Fibroblast of skin of left biceps (primary cell): ENCODE measurements at places on chromosomes 5 and 9.

- peak; percentile 92 for DNase-seq
Observed at GRCh38 chr5:169626779-169627178, 10.3 kb upstream of the DOCK2 start.

DNA sequence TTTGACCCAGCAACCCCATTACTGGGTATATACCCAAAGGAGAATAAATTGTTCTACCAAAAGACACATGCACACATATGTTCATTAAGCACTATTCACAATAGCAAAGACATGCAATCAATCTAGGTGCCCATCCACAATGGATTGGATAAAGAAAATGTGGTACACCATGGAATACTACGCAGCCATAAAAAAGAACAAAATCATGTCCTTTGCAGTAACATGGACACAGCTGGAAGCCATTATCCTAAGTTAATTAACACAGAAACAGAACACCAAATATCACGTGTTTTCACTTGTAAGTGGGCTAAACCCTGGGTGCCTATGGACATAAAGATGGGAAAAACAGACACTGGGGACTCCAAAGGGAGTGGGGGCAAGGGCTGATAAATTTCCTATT lies 46.6 kb downstream of the KLHL3 start:
- DNase-seq, result no peak

DNA sequence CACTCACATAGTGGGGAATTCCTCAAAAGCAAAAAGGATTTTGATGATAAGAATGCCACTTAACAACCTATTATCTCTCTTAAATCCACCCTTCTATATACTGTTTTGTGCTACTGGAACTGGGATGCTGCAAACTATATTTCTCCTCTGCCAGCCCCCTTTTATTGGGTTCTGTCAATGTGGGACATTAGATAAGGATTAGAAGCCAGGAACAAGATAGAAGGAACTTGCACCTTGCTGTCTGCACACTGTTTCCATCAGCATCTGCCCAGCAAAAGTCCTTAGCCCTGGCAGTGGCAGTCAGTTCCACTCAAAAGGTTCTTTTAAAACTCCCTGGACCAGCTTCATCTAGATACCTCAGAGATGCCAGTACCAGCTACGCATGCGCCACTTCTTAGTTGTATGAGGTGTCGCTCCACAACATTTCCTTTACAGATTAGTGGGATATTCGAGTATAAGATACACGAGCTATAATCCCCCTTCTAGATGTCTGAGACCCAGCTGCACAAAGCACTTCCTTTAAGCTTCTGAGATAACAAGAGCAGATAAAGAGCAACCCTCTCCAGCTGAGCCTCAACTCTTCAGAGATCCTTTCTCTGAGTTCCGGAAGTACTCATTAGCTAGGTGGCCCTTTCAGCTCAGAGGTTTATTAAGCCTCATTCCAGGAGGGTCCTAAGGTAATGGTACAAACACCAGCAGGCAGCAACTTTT lies 45.3 kb downstream of the CERT1 start:
- no peak for DNase-seq

DNA sequence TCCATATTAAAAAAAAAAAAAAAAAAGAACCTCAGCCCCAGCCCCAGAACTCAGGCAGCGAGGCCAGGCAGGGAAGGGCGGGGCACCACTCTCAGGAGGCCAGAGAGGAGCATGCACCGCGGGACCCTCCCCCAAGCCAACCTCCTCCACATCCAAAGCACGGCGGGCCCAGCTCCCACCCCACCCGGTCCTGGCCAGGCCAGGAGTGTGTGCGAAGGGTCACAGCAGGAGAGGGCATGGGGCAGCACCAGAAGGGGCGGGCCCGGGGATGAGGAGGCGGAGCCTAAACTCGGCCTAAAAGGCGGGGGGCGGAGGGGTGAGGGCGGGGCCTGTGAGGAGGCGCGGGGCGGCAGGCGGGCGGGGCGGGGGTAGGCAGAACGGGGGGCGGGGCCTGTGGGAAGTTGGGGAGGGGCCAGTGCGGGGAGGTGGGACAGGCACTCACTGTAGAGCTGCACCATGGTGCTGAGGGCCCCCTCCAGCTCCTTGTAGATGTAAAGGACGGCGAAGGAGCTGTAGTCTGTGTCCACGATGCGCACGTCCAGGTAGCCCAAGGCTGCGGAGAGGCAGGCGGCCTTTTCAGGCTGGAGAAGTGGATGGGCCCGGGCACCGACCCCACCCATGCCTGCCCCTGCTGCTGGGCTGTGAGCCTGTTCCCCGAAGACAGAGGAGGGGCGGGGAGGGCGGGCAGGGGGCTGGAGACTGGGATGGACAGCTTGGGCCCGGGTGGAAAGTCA lies 1.2 kb downstream of the LCN15 start:
- no peak for DNase-seq

GRCh38 chr5:141557681-141558136 lies 61.1 kb downstream of the DIAPH1 start:
- DNase-seq, result peak; percentile 98

GRCh38 chr9:128225770-128226411 lies 22.7 kb downstream of the DNM1 start:
- DNase-seq, result no peak

- DNase-seq, result no peak
Observed at GRCh38 chr9:18979367-18979766, 53.6 kb downstream of the SAXO1 start.

DNA sequence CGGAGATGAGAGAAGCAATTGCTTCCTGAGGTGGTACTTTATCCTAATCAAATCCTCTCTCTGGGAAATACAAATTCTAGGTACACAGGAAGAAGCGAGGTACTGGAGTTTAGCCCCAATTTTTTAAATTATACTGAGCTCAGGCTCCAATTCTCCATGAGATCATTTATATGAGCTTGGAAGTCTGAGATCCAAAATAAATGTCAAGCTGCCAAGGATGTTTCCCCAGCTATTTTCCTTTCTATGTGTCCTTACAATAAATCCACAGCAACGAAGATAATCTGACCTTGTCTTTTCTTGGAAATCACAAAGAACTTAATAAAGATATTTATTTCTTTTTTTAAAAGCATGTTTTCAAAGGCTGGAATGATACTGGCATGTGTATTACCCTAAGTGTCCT lies 597.3 kb downstream of the GABRG2 start:
- no peak for DNase-seq

- no peak for DNase-seq
Observed at GRCh38 chr9:107733523-107733894, 243.9 kb upstream of the KLF4 start.

DNA sequence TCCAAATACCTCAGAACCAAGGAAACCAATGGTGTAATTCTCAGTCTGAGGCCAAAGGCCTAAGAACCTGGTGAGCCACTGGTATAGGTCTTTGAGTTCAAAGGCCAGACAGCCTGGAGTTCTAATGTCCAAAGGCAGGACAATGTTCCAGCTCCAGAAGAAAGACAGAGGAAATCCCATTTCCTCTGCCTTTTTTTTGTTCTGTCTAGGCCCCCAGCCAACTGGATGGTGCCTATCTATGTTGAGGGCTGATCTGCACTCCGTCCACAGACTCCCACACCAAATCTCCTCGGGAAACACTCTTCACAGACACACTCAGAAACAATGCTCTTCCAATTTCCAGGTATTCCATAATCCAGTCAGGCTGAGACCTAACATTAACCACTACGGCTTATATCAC lies 30.1 kb downstream of the FNIP1 start:
- no peak for DNase-seq

GRCh38 chr5:175163586-175164275 lies 280.3 kb downstream of the DRD1 start:
- DNase-seq, result no peak

- DNase-seq, result no peak
Observed at GRCh38 chr5:126615286-126615685, 14.5 kb downstream of the PHAX start.

DNA sequence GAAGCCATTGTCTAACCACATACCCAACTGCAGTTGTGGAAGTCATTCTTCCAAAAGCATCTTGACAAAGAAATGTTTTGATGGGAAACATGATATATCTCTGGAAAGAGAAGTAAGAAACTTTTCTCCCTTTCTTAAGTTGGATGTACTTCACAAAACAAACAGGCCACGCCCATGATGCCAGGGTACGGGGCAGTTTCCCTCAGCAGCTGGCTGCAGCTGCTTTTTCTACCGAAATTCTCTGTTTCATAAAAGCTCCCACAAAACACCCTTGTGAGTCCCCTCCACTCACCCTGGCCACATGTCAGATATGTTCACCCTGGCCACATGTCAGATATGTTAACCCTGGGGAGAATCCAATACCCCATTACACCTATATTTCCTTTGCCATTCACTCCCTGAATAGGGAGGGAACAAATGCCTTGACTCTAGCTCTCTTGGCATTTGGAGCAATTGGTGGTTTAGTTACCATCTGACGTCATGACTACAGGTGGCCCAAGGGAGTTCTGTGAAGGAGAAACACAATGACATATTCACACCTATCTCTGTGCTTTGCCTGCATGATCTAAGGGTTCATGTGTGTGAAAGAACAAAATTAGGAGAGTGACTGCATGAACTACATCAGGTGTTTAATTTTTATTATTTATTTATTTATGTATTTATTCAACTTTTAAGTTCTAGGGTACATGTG lies 103.0 kb downstream of the AOPEP start:
- no peak for DNase-seq

DNA sequence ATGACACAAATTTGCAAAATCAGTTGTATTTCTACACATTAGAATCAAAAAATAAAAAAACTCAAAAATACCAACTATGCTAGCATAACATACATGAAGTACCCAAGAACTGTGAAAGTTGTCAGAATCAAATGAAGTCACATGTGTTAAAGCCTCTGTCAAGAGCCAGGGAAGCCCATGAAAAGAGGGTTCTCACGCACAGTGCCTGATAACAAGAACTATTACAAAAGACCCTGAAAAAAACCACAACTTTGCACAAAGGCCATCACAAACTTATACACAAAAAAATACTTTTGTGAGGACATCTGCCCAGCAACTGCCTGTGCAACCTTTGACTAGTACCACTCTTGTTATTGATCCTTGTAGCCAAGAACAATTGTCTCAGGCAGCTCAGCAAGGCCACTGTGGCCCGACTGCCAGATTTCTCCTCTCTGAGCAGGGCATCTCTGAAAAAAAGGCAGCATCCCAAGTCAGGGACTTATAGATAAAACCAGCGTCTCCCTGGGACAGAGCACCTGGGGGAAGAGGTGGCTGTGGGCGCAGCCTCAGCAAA lies 28.9 kb upstream of the HNRNPA0 start:
- no peak for DNase-seq

DNA sequence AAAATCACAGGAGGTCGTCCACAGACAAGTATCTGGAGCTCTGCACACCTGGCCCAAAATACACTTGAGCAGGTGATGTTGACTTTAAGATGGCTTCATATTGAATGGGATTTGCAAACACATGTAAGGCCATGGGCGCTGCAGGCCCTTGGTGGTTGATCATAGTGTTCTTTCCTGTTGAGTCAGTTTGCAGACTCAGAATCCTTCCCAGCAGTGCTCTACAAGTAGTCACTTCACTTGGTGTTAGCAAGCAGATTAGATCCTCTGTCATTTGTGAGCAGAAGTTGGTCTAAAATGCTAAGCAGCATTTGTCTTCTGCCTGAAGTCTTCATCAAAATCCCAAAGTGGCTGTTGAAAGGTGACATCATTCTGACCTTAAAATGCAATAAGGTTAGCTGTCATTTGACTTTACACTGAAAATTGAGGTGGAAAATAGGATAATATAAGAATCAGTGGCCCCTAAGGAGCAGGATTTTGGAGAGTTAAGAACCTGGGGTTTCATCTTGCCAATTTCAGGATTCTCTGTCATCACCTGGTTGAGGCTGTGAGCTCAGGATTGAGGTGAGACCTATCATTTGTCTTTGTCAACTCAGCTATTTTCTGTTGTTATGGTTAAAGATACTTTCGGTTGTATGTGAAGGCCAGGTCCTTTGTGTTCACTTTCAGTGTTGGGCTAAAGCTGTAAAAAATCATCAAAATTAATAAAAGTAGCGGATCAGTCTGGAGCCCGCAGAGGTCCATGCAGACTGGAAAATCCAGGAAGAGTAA lies 114.5 kb downstream of the LRRC70 start:
- no peak for DNase-seq

GRCh38 chr5:154010660-154011059 lies 28.1 kb downstream of the FAM114A2 start:
- no peak for DNase-seq

DNA sequence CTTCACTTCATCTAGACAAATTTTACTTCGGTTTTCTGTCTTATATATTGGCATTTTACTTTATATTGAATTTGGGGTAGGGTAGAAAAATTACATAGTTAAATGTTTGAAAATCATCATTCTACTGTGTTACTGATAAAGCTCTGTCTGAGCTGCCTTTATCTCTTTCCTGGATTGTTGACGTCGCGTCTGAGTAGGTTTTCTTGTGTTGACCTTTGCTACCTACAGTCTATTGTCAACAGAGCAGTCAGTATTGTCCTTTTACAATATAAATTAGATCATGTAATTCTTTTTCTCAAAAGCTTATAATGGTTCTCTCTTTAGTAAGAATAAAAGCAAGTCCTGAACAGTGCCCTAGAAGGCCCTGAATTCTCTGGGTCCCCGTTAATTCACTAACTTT lies 128.2 kb downstream of the HACD4 start:
- DNase-seq, result no peak

- DNase-seq, result peak; percentile 30
Observed at GRCh38 chr9:26054600-26055520, 376.6 kb upstream of the TUSC1 start.

DNA sequence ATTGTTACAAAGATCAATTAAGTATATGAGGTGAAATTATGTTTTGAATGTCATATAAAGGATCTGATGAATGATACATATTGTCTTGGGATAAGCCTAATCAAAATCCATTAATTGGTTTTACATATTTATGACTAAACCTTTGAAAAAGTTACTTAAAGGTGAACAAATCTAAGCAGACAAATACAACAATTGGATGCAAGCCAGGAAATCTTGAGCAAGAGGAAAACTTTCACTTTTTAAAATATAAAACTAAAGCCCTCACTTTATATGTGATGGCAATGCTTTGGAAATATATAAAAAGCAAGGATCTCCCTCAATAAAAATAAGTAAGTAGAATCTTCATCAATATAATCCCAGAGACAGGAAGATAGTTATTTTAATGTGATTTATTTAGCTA lies 80.1 kb downstream of the EDIL3 start:
- DNase-seq, result no peak

DNA sequence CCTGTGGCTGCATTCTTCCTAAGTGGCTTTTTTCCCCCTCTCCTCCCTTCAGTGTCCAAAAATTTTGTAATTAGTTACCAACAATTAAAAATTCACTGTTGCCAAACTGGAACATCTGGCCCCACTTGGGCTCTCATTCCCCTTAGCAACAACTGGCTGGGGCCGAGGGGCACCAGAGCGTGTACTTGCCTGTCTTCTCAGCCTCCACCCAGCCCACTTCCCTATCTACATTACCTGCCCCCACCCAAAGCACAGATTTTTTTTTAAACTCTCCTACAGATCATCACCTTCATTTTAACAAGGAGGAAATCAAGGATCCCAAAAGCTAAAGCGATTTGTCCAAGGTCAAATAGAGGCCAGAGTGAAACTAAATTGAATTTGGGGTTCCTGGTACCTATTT lies 278.8 kb downstream of the EBF1 start:
- DNase-seq, result no peak
